ENCODE measurements at places on chromosomes 16 and 17. TPM values are rescaled to one million over a fixed set of nuclear protein-coding genes. Genes with fewer than 3 reads are reported as not detected.

Gene TTLL6
- total RNA-seq, result 0.65 TPM

Gene CD300LF
- total RNA-seq, result not detected

Gene NDUFAB1
- total RNA-seq, result 104 TPM

- no peak for DNase-seq
These were observed 688 bp downstream of the CA10 start for GRCh38 chr17:52157603-52158449.

DNA sequence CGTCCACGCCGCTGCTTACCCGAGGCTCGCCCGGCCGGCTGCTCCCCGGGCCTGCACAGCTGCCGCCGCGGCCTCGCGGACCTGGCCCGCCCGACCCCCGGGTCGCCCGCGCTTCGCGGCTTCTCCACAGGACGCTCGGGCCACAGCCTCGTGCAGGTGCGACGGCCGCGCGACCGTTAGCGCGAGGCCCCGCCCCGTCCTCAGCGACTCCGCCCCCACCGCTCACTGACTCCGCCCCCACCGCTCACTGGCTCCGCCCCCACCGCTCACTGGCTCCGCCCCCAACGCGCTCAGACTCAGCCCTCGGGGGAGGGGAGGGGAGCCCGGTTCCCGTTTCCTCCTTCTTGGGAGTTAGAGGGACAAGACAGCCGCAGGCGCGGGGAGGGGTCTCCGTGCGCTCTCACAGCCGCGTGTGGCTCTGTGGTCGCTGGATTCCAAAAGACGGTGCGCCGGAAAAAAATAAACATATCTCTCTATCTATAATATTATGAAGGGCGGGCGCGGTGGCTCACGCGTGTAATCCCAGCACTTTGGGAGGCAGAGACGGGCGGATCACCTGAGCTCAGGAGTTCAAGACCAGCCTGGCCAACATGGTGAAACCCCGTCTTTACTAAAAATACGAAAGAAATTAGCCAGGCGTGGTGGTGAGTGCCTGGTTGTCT lies at the start of gene MEIOB:
Gene MEIOB (minus strand): TSS at position 191 of the 662 bp plus-strand sequence. CDS start 3,989 bp downstream, outside the sequence.
- peak; percentile 26 for DNase-seq

DNA sequence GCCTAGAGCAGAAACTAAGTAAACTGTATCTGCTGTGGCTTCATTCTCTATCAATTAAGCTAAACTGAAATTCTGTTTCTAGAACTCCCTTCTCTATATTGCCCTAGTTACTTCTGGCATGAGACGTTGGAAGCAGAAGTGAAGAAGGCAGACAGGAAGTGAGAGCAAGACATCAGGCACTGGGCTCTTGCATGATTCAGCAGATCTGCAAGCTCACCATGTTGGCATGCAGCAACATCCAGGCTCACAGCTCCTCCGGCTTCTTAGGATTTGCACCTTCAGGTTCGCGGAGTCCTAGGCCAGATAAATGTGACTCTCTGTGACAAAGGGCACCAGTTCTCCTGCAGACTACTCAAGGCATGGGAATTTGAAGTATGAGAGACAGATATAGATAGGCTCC lies 148.3 kb downstream of the CDH8 start:
- DNase-seq, result no peak

All from neural crest cell (in vitro differentiated cells).